CD4-positive, alpha-beta T cell treated with Interleukin-4 for 4 hours (primary cell): ENCODE measurements at places on chromosomes 2 and 18.

- no peak for DNase-seq
Measured at GRCh38 chr2:199659207-199659606, 191.8 kb downstream of the FTCDNL1 start.

DNA sequence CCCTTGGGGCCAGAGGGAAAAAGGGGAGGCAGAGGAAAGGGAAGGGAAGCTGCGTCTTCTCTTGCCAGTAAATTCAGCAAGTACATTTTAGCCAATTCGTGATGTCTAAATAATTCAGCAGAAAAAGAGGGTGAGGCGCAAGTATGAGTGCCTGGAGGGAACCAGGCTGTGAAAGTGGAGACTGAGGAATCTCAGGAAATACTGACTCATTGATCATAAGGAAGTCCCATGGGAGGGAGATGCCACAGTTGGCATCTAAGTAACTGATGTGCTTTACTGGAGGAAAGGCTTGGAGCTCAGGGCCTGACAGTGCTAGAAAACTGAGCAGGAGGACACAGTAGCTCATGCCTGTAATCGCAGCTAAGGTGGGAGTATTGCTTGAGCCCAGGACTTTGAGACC is 31.1 kb downstream of the KIF5C start:
- DNase-seq = no peak

DNA sequence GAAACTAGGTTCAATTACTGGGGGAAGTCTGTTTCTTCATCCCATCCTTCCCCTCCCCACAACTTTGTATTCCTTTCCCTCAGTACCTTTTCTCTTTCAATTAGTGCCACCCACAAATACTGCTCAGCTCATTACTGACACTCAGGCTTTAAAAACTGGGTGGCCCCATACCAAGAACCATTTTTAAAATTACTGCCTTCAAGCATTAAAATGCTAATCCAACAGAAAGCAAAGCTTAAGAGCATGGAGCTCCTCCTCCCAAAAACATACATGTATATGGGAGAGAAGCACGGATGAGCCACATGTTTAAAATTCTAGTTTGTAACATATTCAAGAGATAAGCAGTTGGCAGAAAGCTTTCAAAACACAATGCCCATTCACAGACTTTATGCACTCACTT is 44.0 kb downstream of the IRS1 start:
- no peak for DNase-seq

- DNase-seq = no peak
Measured at GRCh38 chr2:187689372-187689771, 135.1 kb upstream of the TFPI start.

DNA sequence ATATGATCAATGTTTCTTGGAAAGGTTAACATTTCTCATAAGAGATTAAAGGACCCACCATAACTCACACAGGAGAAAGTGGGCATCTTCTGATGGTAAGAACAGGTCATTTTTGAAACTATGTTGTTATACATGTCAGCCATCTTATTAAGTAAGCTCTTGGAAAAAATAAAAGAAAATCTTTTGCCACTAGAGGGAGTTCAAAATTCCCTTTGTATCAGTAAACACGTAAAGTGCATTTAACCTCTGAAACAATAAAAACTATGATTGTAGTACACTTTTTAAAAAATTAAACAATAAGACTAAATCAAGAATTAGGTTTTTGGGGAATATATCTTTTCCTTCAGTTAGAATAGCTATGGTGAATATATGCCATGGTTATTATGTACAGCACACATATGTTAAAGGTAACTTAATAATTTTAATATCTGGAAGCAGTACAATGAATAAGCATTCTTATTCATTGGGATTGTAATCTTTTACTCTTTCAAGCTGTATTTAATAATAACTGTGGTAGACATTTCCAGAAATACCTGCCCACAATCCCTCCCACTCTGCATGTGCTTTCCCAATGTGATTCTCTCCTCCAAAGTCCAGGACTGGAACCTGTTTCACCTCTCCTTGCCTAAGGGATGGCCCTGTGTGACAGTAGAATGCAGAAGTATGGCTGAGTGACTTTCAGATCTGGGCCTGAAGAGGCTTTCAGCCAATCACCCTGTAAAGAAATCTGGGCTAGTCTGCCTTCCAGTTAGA is 64.2 kb downstream of the RBMS1 start:
- peak; percentile 72 for DNase-seq

DNA sequence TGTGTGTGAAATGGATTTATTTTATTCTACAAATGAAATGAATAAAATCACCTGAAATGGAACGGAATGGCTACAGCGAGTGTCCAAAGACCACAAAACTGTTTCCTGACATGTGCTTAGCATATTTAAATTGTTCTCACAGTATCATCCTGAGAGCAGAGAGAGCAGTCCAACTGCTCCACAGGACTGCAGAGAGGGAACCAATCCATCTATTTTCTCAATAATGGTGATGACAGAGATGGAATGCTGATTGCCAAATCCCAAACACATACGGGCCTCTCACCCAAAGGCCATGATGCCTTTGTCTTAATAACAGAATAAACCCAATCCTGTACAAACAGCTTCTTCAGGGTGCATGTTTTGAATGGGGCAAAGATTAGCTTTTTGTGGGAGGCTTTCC is 41.1 kb downstream of the STAT1 start:
- DNase-seq = no peak

- DNase-seq = no peak
Measured at GRCh38 chr2:200025717-200026116, 70.3 kb downstream of the MAIP1 start.

- DNase-seq = no peak
Measured at GRCh38 chr2:59389240-59389639, 1148.1 kb upstream of the FANCL start.

DNA sequence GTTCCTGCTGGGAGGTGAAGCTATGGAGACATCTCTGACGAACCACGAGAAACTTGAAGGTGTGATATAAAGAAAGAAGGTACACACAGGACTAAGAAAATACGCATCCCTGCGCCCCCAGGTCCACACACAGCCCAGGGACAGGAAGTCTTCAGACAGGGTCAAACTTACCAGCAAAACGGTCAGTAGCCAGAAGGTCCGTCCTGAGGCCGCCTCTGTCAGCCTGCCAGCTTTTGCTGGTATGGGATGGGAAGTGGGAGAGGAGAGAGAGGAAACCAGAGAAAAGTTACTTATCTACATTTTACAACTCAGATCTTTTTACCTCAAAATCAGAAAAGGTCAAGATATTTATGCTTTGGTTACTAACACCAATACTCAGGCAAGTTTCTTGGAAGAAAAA is 47.2 kb downstream of the HDLBP start:
- no peak for DNase-seq
